ENCODE measurements at places on chromosomes 11 and 22. TPM values are rescaled to one million over a fixed set of nuclear protein-coding genes. Genes with fewer than 3 reads are reported as not detected.

The MARK2 gene
- total RNA-seq, result 26.1 TPM

The SCGB1D2 gene
- total RNA-seq, result not detected

The DMC1 gene
- total RNA-seq, result 4.2 TPM

The C22orf42 gene
- not detected for total RNA-seq
